ENCODE measurements at places on chromosomes 12 and 14.

GRCh38 chr12:108831309-108831991 lies 25.9 kb downstream of the SSH1 start:
- DNase-seq: no peak

- no peak for DNase-seq
Observed at GRCh38 chr12:87163122-87163521, 866.1 kb downstream of the C12orf50 start.

DNA sequence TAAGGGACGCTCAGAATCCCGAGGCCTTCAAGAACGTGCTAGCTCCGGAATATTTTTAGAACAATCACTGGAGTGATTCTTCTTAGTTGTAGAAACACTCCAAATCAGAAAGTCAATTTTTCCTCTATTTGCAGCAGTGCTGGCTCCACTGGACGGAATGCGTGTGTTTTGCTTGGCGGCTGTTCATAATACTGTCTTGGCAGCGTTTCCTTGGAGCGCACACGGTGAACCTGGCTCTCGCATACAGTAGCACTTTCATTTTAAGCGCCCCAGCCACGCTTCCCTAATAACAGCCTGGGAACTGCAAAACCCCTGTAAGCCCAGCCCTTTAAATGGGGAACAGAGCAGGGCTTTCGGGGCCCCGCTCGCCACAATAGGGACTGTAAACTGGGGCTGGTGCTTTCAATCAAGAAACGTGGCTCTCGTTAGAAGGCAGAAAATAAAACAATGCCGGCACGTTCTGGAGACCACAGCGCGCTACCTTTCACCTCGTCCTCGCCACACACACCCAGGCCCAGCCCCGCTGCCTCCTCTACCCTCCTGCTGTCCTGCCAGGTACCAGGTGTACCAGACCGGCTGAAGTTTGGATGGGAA lies 79.9 kb downstream of the BCL11B start:
- no peak for DNase-seq

GRCh38 chr12:125280482-125281377 lies 215.5 kb downstream of the AACS start:
- no peak for DNase-seq

DNA sequence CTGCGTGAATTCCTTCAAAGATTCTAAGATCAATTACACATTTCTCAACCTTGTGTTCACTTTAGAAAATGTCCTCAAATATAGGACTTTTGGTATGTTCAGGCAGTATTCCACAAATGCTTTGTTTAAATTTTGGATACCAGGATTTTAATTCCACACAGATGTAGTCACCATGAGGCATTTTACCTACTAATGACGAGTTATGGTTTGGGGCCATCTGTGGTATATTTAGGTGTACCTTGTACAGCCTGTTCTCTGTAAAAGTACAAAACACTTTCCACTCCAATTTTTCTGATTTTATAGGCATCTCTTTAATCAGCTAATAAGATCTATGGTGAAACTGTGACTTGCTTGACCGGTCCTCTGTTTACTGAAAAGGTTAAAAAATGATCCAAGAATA lies 275.7 kb upstream of the PRICKLE1 start:
- no peak for DNase-seq

DNA sequence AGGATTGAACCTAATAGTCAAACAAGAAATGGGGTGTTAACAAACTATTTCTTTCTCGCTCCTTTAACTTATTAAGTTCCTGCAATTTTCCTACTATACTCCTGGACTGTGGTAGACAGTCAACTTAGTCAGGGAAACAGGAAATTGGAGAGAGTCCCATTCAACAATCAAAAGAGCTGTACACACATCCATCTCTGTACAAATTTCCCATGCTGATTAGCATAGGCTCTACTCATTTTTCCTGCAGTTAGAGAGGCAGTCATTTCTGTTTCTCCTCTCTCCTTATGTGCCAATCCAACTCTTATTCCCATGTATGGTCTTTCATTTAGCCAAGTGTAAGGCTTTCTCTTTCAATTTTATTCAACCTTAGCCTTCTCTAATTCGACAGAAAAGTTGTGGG lies 1168.5 kb upstream of the FLRT2 start:
- no peak for DNase-seq

DNA sequence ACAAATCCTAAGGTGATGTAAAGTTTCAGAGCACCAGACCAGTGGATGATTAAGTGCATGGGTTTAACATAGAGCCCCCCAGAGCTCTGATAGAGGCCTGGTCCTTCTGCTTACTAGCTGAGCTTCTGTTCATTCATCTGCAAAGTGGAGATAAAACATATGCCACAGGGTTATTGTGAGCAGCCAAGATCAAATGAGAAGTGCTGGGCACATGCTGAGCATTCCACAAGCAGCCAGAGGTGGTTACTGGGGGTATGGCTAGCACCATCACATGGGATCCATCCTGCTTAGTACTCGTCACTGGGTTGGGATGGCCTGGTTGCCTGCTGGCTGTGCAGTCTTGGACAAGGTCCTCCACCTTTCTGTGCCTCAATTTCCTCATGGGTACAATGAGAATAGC lies 18.0 kb upstream of the SMUG1 start:
- peak; percentile 62 for DNase-seq

DNA sequence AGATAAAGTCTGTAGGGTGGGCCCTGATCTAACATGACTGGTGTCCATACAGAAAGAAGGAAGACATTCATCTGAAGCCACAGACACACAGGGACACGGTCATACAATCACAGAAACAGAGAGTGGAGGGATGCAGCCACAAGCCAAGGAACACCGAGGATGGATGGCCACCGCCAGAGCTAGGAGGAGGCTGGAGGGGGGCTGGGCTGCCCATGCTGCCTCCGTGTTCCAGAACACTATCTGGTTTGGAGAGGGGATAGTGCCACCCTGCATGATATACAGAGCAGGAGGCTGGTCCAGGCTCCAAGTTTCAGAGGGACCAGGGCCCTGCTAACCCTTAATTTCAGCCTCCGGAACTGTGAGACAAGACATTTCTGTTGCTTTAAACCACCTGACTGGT lies 8.7 kb downstream of the KRT75 start:
- no peak for DNase-seq

DNA sequence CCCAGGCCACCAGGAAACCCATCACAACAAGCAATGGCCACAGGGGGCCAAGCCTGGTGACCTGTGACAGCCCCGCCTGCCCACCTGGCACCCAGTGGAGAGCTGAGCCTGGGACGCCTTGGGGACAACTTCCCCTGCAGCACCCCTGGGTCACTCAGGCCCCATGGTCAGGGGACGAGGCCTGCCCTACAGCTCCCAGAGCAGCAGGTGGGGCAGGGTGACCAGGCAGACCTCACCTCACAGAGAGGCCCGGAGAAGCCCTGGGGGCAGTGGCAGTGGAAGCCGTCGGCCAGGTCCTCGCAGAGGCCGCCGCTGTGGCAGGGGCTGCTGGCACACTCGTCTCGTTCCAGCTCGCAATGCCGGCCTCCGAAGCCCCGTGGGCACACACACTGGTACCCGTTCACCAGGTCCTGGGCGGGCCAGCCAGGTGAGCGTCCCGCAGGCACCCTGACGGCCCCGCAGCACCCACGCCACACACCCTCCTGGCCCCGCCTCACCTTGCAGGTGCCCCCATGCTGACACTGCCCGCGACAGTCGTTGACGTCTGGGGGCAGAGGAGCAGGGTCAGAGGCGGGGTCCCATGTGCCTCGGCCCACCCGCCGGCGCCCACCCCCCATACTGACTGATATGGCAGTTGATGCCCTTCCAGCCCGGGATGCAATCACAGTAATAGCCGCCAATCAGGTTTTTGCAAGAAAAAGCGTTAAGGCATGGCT lies 18.1 kb downstream of the JAG2 start:
- no peak for DNase-seq

DNA sequence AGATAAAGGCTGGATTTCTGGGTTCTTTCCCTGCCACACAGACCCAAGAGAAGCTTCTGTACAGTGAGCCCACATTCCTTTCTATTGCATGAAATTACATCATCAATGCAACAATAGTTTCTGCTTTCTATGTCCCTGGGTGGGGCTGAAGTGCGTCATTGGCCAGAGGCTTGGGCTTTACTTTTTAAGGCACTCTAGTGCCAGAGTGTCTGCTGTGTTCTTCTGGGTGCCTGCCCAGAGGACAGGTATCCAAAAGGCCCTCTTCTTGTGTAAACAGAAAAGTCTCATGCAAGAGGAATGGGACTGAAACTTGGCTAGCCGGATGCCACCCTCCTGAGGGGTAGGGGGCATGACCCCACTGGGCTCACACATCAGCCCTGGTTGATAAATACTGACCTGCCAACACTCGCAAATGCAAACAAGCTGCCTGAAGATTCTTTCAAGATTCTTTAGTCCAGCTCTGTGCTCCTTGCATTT lies 5.9 kb downstream of the KRT86 start:
- no peak for DNase-seq

GRCh38 chr14:51818748-51819380 lies 41.5 kb upstream of the GNG2 start:
- no peak for DNase-seq

GRCh38 chr12:20144341-20144740 lies 224.0 kb upstream of the PDE3A start:
- no peak for DNase-seq

DNA sequence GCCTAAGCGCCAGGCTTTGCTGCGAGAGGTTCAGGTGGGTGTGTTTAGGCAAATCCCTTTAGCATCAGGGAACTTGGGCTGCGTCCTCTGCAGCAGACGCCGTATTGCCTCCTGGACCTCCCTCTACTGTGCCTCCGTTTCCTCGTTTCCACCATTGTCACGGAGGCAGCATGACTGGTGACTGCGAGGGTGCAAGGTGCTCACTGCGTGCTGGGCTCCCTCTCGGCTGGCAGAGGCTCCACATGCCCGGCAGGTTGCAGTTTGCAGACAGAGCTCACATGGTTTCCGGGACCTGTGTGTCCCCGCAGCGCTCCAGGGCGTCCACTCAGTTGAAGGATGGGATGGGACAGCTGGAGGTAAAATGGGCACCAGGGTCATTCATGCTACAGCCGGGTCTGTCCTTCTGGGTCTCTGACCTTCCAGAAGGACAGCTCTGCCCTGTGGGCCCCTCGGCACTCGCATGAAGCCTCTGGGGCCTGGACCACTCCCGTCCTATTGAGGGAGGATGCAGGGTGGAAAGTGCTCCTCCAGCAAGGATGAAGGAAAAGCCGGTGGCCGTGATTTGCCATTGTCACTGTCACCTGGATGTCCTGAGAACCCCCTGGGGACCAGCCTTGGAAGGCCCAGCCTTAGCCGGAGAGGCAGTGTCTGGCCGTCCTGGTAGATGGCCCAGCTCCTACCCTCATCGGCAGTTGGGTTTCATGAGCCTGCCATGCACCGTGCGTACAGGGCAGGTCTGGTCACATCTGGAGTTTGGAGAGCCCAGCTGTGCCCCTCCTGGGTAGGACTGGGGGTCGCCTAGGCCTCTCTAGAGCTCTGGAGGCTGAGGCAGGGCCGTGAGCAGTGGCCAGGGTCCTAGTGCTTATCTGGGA lies 146.5 kb downstream of the KIF26A start:
- DNase-seq: peak; percentile 2

GRCh38 chr14:53963320-53964227 lies 6.9 kb upstream of the BMP4 start:
- no peak for DNase-seq

DNA sequence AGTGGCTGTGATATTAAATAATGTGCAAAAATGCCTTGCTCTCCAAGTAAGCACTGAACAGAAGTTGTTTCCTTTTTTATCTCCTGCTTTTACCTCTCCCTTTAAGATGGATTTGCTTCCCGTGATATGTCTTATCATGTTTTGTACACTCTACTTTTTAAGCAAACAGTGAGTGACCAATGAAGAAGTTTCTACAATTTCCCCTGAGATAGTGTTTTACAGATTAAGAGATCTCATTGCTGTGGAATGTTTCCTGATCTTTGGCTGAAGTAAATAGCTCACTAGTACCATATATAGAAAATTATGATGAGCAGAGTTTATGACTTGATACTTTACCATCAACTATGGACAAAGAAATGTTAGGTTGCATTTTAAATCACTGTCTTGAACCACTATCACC lies 184.8 kb upstream of the PDE3A start:
- no peak for DNase-seq

DNA sequence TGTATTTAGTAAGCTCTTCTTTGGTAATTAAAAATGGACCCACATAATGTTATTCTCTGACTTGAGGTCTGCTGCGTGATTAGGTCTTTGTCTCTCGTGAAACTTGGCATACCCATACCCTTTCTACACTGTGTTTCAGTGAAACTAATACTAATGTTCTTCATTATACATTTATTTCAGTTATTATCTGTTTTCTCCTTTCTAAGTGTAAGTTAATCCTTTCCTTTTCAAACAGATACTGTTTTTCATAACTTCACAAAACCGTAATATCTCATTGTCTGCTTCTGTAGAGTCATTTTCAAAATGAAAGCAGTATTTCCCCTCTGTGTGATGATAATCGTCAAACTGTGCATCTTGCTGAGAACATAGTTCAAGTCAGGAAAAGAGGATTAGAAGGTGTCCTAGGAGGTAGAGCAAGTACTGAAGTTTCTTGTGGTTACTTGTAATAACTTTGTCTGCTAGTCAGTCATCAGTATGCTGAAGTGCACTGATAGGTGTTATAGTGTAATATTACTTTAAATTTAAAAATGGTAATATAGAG lies 15.9 kb downstream of the PYROXD1 start:
- DNase-seq: no peak

DNA sequence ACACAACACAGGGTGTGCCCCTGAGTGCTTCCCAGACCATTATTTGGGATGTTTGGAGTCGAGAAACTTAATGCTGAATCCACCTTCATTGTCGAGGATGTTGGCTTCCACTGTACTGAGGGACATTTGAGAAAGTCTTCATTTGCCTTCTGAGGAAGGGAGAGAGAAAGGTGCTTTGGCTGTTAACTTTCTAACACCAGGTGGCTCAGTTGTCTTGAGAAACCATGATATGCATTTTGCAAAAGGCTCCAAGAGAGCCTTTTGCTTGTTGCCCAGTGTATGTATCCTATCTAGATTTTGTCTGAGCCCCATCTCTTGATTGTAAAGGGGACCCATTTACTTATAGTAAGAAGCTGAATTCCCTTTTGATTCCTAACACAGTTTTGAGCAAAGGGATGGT lies 28.6 kb upstream of the NRXN3 start:
- DNase-seq: no peak

DNA sequence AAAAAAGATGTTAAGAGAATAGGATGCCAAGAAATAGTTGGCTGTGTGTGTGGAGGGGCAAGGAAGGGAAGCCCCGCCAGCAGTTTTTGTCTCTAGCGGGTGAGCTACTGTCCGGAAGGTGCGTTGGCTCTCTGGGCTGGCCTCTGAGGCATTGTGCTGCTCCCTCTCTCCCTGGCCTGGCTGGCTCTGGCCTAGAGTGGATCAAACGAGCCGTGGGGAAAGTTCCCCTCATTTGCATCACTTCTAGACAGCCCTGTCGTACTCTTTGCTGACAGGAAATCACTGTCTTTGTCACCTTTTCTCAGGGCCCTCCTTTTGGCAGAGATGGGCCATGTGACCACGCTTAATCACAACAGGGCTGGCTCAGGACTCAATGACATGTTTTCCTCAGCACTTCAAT lies 236.1 kb upstream of the NPAS3 start:
- DNase-seq: no peak
